HEK293T (cell line): ENCODE measurements at places on chromosomes 1 and 21.
A peak's percentile ranks its signal among the peaks of the same experiment; 100 is the strongest.

DNA sequence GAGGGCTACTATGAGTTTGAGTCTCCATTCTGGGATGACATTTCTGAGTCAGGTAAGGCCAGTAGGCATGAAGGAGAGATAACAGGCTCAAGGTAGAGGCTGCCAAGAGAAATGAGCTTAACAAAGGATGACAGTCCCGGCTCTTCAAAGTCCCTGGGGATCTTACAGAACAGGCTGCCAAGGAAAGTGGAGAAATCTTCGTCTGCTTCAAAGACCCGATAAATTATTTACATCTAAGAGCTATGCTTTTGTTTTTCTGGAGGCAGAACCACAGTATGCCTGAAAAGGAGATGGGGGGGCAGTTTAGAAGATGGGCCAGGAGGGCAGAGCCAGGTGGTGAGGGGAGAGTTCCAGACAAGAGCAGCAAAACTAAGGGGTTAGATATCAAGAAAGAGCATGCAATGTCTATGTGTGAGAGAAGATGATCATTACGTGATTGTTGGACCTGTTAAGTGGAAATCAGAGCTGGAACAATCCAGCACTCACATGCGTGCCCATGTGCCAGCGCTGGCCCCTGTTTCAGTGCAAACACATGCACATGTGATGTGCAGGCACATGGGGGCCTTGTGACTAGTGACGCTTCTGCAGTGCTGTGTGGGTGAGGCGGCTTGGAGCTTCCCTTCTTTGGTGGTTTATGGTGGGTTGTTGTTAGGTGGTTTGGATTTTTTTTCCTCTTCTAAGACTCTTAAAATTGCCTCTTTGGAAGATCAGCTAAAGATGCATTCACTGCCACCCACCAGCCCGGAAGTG is 25.7 kb downstream of the CAMK1G start:
- DNase-seq = no peak

- DNase-seq = no peak
These were observed 174.6 kb downstream of the HLX start for GRCh38 chr1:221053889-221054288.

DNA sequence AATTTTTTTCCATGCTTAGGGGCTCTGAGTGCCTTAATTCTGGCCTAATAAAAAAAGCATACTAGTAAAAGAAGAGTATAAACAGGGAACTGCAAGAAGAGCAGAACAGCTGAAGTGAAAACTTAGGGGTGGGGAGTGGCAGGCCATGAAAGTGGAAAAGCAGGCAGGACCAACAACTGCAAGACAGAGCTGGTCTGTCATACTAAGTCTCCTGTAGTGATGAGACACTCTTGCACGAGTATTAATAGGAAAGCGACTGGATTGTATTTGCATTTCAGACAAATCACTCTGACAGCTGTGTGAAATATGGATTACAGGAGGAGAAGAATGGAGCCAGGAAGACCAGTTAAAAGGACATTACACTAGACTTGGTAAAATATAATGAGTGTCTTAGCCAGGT is 449.9 kb downstream of the NUF2 start:
- DNase-seq = no peak

DNA sequence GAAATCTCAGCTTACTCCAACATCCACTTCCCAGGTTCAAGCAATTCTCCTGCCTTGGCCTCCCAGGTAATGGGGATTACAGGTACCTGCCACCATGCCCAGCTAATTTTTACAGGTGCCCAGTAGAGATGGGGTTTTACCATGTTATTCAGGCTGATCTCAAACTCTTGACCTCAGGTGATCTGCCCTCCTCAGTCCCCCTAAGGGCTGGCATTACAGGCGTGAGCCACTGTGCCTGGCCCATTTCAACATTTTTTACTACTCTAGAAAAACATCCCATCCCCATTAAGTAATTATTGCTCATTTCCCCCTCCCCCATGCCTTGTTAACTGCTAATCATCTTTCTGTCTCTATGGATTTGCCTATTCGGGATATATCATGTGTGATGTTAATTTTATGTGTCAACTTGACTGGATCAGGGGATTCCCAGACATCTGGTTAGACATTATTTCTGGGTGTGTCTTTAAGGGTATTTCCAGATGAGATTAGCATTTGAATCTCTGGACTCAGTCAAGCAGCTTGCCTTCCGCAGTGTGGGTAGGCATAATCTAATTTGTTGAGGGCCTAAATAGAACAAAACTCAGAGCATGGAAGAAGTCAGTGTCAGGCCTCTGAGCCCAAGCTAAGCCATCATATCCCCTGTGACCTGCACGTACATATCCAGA is 33.0 kb upstream of the ZBTB8B start:
- no peak for DNase-seq

GRCh38 chr1:197399755-197400521 is 131.9 kb downstream of the CRB1 start:
- peak; percentile 68 for DNase-seq

DNA sequence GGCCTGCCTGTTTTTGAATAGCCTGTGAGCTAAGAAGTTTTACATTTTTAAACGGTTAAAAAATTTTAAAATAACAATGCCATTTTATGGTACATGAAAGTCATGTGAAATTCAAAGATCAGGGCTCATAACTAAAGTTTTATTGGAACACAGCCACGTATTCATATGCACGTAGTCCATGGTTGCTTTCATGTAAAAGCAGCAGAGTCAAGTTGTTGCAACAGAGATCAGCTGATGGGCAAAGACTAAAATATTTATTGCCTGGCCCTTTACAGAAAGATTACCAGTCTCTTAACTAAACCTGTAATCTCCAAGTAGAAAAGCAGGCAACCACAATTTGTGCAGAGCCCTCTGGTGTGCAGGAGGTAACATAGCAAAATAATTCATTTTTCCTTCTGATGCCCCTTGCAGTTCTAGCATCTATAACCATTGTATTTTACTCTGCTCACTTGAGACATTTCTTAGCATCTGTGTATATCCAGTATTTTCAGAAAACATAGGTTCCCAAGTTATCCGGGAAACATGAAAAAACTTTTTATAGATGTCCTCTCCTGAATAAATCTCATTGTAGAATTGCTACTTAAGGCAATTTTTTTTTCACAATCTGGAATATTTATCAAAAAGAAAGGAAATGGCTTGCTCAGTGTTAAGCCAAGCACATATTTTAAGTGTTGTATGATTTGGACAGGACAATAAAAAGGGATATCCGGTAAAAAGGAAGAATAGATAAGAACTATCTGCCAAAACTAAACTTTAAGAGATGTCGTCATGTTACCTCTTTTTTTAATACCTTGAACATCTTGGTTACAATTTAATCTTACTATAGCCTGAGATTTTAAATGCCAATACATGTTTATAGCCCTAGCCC is 430.8 kb downstream of the PLPP3 start:
- DNase-seq = no peak

DNA sequence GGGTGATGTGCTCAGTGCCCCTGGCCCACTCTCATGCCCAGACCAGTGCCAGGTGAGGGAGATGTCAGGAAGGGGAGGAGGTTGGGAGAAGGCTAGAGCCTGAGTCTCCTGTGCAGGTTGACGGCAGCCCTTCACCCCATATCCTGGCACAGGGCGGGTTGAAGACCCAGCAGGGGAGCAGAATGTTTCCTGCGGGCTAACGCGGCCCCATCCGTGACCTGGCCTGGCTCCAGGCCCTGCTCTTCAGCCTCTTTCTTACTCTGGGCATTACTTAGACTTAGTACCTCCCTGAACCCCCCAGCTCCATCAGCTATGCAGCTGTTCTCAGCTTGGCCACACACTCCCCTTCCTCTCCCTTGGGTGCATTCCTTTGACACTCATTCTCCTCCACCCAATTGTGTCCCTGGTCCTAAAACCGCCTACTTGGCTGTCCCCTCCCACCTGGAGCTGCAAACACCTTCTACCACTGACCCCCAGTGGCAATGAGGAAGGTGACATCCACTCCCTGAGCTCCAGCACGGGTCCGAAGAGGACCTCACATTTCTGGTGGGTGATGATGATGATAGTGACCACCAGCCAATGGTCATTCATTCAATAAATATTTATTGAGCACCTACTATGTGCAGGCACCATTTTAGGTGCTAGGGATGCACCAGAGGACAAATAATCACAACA is 179.0 kb downstream of the PTPRU start:
- peak; percentile 72 for DNase-seq
